ENCODE measurements at places on chromosomes 4 and X.

GRCh38 chrX:103614999-103615398 lies 7.2 kb downstream of the TCEAL3 start:
- DNase-seq, result no peak

DNA sequence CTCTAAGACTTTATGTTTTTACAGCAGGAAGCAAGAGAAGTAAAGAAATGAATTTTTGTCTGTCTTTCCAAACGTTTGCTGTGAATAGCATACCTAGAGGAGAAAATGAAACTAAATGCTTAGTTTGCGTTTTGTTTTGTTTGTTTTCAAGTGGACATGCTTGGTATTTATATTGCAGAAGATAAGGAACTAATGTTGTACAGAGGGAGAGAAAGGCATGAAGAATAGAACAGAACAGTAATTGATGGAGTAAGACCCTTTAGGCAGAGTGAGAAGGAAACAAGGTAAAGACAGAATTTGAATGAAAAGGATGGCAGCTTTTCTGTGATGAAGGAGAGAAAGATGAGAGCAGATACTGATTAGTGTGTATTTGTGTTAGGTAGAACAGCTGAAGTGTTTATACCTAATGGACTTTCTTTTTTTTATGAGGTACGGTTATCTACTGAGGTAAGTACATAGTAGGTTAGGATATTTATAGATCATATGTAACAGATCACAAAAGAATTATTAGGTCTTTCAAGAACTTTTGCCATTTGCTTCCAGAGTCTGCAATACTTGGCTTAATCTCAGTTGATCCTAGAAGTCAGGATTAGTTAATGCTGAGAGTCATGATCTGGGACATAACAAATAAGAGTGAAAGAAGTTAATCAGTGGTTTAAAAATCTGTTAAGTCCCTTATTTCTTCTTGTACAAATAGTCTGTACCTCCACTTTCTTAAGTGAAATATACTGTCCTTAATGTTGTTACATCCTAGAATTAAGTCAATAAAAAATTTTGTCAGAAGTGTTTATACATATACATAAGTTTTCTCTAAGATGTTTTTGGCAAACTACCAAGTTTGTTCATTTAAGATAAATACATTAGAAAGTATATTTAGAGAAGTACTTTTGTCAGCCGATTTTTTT lies 36.8 kb downstream of the FABP2 start:
- DNase-seq, result no peak

- DNase-seq, result no peak
These were observed 17.9 kb downstream of the DAPP1 start for GRCh38 chr4:99834569-99834968.

GRCh38 chr4:169315530-169316343 lies 45.0 kb upstream of the SH3RF1 start:
- no peak for DNase-seq

DNA sequence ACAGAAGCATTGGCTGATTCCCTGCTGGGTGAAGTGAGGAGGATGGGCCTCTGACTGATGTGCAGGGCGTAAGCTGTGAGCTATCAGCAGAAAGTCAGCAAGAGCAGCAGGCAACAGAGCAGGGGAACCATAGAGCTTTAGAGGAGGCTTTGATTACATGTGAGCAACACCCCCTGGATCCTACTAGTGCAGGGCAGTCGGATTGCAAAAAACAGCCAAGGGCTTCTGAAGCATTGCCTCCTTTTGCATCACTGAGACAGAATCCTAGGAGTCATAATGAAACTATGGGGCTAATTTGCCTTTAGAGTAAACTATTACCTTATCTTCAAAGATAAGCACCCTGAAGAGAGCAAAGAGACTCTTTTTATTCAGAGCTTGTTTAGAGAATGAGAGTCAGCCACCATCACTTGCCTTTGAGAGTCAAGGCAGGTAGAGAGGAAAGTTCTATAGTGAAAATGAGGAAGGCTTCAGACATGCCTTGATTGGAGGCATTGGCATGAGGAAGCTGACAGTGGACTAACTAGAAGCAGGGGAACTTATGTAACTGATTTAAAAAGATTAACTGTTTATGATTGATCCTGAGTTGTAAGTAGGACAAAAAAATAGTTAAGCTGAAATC lies 420.3 kb downstream of the PDHA2 start:
- no peak for DNase-seq

DNA sequence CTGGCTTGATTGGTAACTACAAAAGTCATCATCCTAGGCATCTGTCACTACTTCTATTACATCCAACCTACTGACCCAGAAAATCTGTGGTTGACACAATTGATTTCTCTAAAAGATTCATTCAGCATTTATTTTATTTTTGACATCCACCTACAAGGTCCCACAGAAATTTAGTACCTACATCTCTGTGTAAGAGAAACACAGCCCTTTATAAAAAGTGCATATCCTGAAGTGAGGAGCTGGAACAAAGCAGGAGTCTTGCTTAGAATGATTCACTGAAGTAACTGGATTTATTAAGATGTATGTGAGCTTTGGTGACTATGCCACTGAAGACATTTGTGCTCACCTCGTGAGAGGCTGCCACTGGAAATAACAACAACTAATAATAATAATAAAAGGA lies 391.0 kb downstream of the GPAT3 start:
- no peak for DNase-seq

DNA sequence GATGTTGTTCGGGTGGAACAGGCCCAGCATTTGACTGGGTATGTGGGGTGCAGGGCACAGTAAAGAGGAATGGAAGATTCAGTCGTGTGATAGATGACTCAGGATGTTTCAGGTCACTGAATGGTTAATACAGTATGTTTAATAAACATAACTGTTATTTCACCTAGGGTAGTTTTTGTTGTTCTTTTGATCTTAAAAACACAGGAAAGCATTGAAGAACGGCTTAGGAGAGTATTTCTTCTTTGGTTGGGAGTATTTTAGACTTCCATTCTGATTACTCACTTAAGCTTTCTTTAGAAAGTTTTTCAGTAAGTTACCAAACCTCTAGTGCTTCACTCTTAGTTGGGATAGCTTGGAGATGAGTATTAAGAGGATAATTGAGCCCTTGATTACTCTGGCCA lies 62.3 kb downstream of the STAG2 start:
- no peak for DNase-seq

- DNase-seq, result no peak
These were observed 40.9 kb downstream of the EGF start for GRCh38 chr4:109953556-109953955.

DNA sequence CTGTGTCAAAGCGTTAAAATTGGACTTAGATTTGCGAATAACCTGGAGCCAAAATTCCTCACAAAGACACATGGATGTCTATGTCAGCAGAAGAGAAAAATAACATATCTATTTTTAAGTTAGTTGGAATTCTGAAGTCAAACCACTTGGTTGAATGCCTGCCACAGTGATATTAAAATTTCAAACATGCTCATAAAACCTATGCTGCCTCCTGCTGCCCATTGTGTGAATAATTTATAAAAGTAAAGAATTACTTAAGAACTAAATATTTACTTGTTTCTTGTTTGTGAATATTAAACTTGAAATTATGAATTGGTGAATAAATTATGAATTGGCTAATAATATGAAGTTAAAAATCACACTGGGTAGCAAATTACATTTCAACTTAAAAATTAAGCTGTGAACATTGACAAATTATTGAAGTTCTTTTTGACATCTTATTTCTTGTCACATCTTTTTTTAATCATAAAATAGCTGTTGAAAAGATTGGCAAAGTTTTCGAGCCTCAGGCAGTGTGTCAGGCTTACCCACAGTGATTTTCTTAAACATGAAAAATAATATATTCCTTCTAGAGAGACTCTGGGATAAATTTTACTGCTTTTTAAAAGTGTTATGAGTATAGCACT lies 35.4 kb downstream of the FABP2 start:
- peak; percentile 87 for DNase-seq

GRCh38 chr4:41305476-41305875 lies 48.7 kb downstream of the UCHL1 start:
- DNase-seq, result no peak

DNA sequence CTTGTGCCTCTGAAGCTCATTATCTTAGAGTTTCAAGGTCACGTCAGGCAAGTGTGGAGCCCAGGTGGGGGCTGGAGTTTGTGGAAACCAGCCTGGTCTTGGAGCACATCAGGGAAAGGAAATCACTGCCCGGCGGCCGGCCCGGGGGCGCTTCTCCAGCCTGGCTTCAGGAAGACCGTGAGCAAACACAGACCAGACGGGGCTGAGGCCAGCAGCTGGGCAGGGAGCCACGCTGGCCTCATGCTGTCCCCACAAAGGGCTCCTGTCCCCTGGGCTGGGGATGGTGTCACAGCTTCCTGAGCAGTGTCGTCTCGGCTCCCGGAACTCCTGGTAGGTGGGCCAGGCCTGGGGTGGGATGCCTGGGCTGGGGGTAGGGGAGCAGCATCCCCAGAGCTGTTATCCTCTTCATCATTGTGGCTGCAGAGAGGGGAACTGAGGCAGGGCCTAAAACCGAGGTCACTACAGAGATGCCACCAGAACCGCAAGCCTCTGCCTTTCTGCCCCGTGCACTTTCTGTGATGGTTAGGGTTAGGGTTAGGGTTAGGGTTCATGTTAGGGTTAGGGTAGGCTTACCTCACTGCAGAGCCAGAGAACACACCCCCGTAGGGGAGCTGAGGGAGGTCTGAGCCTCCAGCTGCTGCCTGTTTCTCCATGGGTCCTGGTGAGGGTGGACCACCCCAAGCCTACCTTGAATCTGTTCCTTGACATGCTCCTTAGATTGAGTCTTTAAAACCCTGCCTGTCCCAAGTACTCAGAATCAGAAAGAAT lies 77.5 kb downstream of the HTRA3 start:
- no peak for DNase-seq

- DNase-seq, result no peak
These were observed 39.8 kb upstream of the TCEAL2 start for GRCh38 chrX:102085706-102086105.

DNA sequence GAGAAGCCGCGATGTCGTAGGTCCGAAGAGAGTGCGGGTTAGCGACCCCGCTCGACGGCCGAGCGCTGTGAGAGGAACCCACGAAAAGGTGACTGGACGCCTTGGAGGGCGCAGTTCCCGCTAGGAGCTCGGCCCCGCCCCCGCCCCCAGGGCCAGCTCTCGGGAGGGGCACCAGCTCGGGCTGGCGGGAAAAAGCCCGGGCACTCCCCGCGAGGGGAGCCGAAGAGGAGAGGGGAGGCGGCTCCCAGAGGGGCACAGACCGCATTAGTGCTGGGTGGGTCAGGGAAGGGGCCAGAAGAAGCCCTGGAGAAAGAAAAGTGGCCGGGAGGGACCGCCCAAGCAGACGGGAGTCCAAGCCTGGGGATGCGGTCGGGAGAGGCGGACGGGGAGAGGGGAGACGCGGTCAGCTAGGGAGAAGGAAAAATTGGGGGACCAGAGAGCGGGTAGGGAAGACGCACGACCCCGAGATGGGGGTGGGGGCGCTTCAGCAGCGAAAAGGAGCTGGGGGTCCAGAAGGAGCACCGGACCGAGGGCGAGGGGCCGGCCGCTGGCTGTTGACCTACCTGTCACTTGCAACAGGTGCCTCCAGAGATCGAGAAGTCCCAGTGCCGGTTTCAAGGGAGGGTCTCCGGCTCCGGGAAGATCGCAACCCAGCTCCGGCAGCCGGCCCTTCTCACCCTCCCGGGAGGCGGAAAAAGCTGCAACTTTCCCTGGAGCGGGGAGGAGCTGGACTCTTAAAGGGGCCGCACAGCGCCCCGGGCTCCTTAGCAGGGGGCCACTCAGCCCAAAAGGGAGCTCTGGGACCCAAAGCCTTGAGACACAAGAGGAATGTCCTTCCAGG lies at the start of gene SYTL4:
Gene SYTL4 (minus strand): TSS at position 681 of the 841 bp plus-strand sequence. CDS start 30,084 bp downstream, outside the sequence.
- peak; percentile 33 for DNase-seq

DNA sequence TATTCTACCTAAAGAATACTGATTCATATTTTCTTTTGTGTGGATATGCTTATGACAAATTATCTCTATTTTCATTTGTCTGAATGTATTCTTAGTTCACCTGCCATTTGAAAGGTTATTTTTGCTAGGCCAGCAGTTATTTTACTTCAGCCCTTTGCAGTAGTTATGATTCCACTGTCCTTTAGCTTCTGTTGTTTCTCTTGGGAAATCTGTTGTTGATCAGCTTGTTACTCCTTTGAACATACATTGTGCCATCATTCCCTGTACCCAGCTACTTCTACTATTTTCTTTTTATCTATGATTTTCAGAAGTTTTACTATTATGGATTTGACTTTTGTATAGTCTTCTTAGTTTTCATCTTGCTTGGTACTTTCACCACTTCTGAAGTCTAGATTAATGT lies 37.2 kb downstream of the RBM46 start:
- no peak for DNase-seq

DNA sequence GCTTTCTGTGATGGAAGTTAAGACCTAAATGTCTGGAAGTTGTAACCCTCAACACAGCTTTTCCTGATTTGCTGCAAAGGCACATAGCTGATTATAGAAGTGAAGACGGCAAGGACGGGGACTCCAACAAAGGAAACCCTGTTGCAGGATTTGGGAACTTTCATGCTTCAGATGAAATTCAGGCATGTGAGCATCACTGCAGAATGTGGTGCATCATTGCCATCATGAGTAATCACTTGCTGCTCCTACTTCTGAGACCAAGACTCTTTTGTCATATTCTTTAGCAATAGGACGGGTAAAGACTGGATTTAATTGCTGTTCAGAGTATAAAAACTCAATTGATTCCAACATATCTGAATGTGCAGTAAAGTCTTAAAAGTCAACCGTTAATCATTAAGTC lies 35.8 kb downstream of the YIPF6 start:
- DNase-seq, result peak; percentile 52

- no peak for DNase-seq
These were observed 69.6 kb upstream of the RASGEF1B start for GRCh38 chr4:81541161-81541945.

DNA sequence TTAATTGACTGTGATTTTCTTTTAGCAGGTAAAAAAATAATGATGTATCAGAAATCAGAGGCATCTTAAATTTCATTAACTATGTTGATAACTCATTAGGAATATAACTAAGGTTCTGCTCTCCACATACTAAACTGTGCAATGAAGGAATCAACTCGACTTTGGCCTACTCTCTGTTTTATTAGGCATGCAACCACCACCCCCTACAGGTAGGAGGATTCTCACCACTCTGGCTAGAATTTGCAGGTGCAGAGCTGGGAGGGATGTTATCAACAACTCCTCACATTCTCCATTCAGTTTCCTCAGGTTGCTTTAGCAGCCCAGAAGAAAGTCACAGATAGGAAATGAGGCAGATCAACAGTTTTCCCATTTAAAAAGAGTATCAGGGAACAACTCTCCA lies 160.1 kb downstream of the COX18 start:
- no peak for DNase-seq

DNA sequence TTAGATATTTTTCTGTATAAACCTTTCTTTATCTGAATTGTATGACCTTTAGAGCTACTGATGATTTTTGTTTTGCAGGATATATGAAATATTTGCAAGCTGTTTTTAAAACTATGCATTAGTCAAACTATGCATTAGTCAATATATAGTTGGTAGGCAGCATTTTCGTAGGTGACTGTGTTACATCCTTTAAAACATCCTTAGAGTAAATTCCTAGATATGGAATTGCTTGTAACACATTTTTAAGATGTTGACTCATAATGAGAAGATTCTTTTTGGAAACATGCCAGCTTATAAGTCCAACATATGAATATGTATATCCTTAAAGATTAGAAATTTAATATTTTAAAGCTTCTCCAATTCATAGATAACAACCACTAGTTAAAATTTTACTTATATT lies 1768.5 kb downstream of the PCDH7 start:
- DNase-seq, result no peak

GRCh38 chrX:39900777-39901170 lies 197.0 kb downstream of the BCOR start:
- DNase-seq, result no peak
